ENCODE measurements at places on chromosomes 7 and 10.

- DNase-seq: no peak
These were observed 177.1 kb upstream of the FRMD4A start for GRCh38 chr10:14507781-14508180.

- no peak for DNase-seq
These were observed 639.9 kb upstream of the PFKP start for GRCh38 chr10:2427412-2427811.

GRCh38 chr10:124185084-124185483, 91.7 kb upstream of the CHST15 start:
- DNase-seq: no peak

GRCh38 chr7:31633894-31634494, 53.0 kb upstream of the PPP1R17 start:
- DNase-seq: peak; percentile 37

- no peak for DNase-seq
These were observed 19.6 kb upstream of the PAPSS2 start for GRCh38 chr10:87640043-87640442.

- DNase-seq: no peak
These were observed 45.5 kb upstream of the GATA3 start for GRCh38 chr10:8009031-8009430.

GRCh38 chr7:111992601-111993000, 213.6 kb downstream of the DOCK4 start:
- DNase-seq: no peak

- peak; percentile 85 for DNase-seq
These were observed at the start of gene OAT for GRCh38 chr10:124418726-124419501. TSS of gene OAT (minus strand) at chr10:124418923. CDS start at chr10:124412171, 6,752 bp downstream.

GRCh38 chr10:68171539-68172080, 60.3 kb downstream of the ATOH7 start:
- no peak for DNase-seq

GRCh38 chr7:20401861-20402746, 71.4 kb downstream of the ITGB8 start:
- no peak for DNase-seq

- DNase-seq: no peak
These were observed 184.8 kb upstream of the PDE1C start for GRCh38 chr7:32255036-32255435.

DNA sequence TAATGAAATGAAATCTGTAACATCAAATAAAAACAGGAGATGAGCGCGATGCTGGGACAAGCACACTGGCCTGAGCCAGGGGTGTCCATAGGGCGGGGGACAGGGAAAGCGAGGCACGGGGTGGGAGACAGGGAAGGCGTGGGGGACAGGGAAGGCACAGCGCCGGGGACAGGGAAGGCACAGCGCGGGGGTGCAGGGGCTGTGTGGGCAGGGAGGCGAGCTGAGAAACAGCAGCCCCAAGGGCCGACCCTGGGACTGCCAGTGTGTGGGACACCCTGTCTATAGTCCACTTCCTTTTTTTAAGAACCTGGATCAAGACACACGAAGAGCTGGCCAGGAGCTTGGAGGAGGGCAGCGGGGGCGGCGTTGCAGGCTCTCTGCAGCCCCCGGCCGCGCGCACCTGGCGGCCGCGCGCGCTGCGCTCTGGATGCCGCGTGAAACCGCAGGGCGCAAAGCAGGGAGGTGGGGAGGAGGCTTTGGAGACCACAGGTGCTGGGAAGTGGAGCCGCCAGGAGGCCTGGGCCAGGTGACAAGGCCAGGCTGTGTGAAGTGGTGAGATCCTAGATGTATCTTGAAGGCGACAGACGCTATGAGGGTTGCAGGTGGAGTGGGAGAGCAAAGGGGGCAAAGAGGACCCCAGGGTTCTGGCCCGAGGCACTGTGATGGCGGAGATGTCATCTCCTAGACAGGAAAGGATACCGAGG, 157.7 kb downstream of the COBL start:
- DNase-seq: no peak

- no peak for DNase-seq
These were observed 191.7 kb downstream of the SEMA3E start for GRCh38 chr7:83457022-83457892.

DNA sequence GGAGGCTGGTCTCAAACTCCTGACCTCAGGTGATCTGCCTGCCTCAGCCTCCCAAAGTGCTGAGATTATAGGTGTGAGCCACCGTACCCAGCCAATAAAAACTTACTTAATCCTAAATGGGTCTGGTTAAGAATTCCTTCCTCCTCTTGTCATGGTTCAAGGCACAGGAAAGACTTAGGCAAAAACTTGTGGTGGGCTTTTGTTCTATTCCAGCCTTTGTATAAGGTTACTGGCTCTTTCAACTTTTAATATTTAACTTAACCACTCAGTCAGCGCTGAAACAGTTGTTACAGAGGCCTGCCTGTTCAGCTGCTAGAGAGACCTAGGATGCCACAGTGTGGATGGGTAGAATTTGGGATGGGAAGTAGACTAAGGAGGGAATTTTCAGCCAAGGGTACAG, 28.1 kb upstream of the GARS1 start:
- DNase-seq: no peak

DNA sequence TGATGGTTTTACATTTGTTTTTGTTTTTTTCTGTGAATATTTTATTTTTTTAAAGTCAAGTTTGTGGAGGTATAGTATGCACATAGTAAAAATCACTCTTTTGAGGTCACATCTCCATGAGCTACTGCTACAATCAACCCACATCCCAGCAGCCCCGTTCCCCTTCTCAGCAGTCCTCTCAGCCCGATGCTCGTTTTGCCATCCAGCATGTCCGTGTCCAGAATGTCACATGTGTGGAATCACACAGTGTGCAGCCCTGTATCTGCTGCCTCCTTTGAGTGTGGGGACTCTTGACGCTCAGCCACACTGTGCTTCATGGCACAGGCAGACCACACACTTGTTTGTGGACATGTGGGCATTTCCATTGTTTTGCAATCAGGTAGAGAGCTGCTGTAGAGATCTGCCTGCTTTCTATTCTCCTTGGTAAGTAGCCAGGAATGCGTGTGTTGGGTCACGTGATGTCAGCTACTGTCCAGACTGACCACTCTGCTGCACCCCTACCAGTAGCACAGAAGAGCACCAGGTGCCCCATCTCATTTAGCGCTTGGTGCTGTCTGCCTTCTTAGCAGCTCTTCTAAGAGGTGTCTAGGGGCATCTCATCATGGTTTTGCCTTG, 71.6 kb upstream of the CAMK2B start:
- no peak for DNase-seq

GRCh38 chr7:31864646-31865045, 177.6 kb downstream of the PPP1R17 start:
- DNase-seq: no peak

DNA sequence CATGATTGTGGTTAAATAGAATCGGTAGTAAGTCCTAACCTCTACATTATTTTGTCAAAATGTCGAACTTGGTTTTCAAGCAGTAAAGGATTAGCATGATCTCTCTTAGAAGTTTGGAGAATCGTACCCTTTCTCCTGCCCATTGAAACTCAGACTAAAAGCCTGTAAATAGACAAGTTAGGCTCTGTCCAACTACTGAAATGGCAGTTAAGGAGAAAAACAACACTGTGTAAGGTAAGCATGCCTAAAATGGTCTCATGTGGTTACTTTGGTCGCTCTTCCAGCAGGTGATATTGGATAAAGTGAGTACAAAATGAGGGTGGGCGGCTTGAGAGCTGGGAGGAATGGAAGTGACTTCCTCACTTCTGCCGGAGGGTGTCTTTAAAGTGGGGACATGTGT, 25.0 kb downstream of the SEC61A2 start:
- DNase-seq: no peak

DNA sequence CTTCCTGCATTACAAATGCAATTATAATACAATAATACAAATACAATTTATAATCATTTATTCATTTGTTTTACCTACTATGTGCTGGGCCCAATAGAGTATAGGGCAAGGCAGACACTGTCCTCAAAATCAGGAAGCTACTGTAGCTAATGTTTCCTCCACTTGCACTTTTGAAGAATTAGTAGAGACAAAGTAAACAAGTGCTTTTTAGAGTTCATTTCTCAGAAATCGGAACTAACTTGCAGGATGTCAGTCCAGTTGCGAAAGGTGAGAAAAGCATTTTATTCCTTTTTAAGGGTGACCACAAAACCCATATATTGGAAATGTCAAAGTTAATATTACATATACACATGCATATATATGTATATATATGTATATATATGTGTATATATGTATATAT, 14.2 kb downstream of the ADRB1 start:
- DNase-seq: no peak

GRCh38 chr7:35250452-35250851, 3.4 kb downstream of the TBX20 start:
- no peak for DNase-seq

DNA sequence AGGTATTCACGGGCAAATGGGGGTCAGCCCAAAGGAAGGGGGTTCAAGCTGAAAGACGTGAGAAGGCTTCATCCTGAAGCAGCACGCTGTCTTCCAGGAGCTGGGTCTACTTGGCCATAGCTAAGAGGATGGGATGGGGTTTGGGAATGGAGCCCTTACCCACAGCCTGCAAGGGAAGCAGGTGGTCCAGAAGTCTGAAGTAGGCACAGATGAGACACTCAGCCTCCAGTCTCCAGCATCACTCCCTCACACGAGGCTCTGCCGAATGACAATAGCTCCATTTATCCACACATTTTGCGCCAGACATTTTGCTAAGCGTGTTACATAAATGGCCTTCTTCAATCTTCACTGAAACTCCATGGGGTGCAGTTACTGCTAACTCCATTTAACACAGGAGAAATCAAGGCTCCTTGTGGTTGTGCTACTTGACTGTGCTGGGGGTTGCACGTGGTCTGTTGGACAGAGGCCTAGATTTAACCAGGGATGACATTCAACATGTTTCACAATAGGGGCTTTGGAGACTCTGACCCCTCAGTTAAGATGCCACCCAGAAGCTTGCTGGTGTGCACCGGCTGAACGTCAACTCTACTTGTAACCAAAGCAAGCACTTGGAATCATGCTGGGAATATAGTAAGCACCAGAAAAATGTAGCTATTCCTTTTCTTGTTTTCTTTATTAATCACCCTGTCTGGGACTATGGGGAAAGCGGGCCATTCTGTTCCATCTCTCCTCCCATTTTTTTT, 85.3 kb downstream of the FAM241B start:
- no peak for DNase-seq

DNA sequence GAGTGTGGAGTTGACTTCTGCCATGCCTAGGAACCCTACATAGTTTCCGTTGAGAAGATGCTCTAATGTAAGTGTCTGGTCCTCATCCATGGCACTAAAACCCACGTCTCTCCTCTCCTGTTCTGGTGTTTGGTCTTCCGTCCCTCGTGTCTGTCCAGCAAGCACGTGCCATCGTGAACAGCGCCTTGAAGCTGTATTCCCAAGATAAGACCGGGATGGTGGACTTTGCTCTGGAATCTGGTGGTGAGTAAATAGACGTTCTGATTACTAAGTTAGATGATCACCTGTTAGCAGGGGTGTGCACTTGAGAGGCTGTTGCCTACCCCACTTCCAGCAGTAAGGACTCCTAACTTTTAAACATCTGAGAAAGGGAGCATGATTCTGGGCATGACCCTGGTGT, 15.1 kb upstream of the GET4 start:
- no peak for DNase-seq

DNA sequence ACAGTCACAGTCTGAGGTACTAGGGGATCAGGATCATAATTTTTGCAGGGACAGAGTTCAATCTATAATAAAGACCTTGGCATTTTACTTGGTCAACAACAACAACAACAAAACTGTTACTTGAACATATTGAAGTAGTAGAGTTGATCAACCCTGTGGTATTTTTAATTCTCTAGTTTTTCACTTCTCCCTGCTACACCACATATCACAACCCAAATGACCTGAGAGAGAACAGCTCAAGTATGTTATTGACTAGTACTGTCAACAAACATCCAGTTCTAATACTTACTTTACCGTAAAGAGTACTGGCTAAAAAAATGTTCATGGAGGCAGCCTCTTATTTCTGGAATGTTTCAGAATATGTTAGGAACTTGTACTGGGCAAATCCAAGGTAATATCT, 90.5 kb upstream of the FAM3C start:
- DNase-seq: no peak
